ENCODE measurements at places on chromosomes 12 and 14.
A peak's percentile ranks its signal among the peaks of the same experiment; 100 is the strongest.

DNA sequence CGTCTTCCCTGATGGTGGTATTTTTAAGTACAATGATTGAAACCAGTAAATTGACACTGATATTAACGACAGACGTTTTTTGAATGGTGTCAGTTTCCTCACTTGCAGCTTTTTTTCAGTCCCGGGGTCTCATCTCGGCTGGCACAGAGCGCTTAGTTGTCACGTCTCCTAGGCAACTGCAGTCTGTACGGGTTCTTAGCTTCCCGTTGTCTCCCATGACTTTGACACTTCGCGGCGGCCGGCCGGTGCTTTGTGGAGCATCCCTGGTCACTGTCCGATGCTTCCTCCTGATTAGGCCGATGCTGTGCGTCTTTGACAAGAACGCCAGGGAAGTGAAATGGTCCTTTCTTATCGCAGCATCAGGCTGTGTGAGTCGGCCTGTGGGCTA lies 67.4 kb downstream of the ADGRD1 start:
- DNase-seq = no peak

GRCh38 chr12:28242129-28242495 lies 51.9 kb downstream of the CCDC91 start:
- DNase-seq = no peak

DNA sequence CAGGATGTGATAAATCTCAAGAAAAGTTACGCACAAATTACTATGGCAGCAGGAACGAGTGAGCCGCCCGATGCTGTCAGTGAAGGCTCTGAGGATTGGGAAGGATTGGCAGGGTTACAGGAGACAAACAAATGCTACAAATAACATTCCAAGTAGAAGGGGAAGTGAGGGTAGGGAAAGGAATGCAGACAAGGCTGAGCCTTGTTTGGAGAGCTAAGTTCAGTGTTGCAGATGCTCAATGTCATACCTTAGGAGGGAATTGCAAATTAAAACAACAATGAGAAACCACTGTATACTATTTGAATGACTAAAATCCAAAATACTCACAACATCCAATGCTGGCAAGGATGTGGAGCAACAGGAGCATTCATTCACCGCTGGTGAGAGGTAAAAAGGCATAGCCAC lies 1.3 kb downstream of the CLEC9A start:
- no peak for DNase-seq

- no peak for DNase-seq
Measured at GRCh38 chr12:107501681-107502080, 183.9 kb upstream of the PWP1 start.

- no peak for DNase-seq
Measured at GRCh38 chr14:80996049-80996901, 40.9 kb downstream of the TSHR start.

GRCh38 chr12:22282283-22282682 lies 52.2 kb downstream of the ST8SIA1 start:
- DNase-seq = no peak

DNA sequence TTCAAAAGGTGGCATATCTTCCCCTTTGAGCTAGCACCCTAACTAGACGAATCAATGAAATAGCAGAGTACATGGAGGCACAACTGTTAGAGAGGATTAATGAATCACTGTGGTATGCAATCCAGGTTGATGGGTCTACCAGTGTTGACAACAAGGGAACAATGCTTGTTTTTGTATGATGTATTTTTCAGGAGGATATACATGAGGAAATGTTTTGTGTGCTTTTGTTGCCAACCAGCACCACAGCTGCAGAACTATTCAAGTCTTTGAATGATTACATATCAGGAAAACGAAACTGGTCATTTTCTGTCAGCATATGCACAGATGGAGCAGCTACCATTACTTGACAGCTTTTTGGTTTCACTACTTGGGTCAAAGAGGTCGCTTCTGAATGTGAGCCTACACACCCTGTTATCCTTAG lies 142.6 kb downstream of the GPHN start:
- no peak for DNase-seq

DNA sequence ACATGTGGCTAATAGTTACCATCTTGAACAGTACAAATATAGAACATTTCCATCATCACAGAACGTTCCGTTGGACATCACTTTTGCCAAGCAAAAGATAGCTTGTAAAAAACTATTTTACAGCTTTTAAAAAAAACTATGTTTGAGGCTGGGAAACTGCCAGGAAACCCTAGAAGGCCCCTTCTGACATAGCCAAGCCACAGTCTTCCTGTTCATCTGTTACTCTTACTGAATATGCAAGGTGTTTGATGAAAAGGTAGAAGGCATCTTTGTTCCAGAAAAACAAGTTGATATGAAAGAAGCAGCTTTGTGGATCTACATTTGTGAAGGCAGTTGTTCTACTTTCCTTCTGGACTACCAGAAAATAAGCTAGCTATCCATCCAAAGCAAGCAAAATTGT lies 23.6 kb upstream of the WNK1 start:
- no peak for DNase-seq

- peak; percentile 41 for DNase-seq
Measured at GRCh38 chr14:49893309-49894213, 679 bp downstream of the ARF6 start.

- no peak for DNase-seq
Measured at GRCh38 chr14:78103271-78103670, 66.9 kb upstream of the NRXN3 start.

- DNase-seq = no peak
Measured at GRCh38 chr14:35220920-35221319, 71.3 kb upstream of the PSMA6 start.

GRCh38 chr14:101134851-101135433 lies 231.4 kb upstream of the RTL1 start:
- no peak for DNase-seq

DNA sequence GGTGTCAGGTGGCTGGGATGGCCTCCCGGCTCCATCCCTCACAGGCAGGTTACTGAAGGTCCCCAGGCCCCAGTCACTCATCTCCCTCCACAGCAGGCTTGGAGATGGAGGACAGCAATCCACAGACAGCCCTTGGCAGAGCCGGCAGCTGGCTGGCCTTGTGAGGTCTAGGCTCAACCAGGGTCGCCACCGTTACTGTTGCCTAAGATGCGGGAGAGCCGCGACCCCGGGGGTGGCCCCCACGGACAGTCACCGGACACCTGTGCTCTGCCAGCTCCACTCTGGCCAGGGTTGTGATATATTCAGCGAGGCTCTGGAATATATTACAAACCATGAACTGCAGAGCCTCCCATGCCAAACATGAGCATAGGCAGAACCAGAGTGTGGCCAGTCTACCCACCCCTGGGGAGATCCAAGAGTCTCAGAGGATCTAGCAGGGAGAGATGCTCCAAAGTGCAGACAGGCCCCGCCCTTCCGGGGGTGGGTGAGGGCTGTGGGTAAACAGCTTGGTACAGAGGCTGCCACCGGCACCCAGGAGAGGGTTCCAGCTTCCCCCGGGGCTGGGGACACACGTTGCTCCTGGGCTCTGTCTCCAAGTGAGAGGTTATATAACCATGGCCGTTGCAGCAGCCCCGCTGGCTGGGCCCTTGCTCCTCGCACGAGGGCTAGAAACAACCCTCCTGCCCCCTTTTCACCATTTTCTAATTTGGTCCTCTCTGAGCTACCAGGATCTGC lies 55.9 kb upstream of the DIO3 start:
- DNase-seq = no peak

GRCh38 chr12:127355061-127355841 lies 911.7 kb upstream of the TMEM132C start:
- no peak for DNase-seq

DNA sequence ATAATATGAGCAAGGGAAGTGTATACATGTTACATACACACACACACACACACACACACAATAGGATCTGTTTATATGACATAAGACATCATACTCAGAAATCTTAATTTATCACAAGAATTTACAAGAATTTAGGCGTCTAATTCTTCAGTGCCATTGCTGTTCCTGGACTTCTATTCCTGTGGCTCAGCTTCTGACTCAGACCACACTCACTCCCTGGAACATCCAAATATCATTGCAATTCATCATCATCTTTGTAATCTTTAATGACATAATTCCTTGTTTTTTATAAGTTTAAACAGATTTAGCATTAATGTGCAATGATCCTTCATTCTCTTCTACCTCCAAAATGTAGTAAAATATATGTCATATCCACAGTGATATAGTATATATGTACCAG lies 544.2 kb downstream of the FOXG1 start:
- DNase-seq = no peak

DNA sequence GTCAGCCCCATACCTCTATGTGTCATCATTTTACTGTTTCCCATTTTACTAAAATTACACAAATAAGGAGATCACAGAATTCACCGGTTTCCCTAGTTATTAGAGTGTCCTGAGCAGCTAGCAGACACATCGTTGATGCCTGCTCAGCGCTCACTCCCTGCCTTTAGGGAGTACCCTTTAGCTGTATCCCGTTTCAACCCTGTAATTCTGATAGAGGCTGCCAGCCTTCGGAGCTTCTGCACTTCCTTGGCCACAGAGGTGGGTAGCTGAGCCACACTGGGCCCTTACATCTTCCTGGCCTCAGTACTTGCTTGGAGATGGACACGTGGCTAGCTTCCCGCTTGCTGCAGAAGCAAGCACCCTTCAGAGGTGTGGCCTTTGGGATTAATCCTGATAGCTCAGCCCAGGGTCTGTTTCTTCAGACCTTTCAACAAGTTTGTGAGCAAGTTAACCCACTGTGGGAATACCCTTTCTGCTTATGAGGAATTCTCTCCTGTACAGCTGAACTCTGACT lies 14.3 kb upstream of the FBXW8 start:
- DNase-seq = no peak

DNA sequence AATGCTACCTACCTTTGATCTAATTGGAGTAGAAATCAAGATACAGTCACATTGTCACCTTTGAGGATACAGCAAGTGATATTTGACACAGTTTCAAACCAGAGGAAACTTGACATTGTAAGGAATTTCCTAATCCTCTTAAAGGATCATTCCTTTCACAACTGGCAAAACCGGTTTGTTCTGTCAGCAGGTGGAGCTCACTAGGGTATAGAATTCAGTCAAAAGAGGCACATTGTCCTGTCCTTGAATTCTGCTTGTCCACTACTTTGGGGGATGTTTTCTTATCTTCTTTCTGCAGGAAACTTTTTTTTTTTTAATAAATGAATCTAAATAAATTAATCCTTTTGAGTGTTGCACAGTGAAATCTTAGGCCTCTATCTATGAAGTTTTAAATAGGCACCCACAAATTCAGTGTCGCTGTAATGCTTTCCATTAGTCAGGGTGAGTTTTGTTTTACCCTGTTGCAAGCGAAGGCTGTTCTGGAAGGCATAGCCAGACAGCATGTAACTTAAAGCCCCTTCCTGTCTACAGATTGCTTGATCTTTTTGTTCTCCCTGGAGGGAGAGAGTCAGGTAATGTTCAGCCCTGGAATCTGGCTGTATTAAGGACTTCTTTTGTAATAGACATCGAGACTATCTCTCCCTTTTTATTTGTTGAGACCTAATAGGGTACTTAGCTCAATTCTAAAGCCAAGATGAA lies 285.0 kb upstream of the RGS6 start:
- no peak for DNase-seq

- peak; percentile 57 for DNase-seq
Measured at GRCh38 chr14:89207925-89208328, 209.1 kb downstream of the FOXN3 start.

- DNase-seq = peak; percentile 60
Measured at GRCh38 chr14:75452900-75453816, 25.3 kb downstream of the JDP2 start.
